ENCODE measurements at places on chromosomes 16 and 17.

DNA sequence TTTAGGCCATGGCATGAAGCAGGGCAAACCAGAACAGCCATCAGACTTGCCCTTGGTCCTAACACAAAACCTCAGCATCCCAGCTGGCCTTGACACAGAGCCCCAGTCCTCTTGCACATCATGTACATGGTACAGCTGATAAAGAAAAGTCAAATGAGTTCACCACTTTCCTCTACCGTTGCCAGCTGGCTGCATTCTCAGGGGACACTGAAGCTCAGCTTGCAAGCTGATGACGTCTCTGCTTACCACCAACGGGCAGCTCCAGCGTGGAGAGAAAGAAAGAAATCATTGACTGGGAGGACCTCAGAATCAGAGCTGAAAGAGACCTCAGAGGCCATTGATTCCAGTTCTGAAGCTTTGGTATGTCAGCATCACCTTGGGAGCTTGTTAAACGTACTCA, 80.7 kb upstream of the CES5A start:
- DNase-seq: no peak

- DNase-seq: no peak
These were observed 231.1 kb upstream of the SALL1 start for GRCh38 chr16:51382211-51382610.

DNA sequence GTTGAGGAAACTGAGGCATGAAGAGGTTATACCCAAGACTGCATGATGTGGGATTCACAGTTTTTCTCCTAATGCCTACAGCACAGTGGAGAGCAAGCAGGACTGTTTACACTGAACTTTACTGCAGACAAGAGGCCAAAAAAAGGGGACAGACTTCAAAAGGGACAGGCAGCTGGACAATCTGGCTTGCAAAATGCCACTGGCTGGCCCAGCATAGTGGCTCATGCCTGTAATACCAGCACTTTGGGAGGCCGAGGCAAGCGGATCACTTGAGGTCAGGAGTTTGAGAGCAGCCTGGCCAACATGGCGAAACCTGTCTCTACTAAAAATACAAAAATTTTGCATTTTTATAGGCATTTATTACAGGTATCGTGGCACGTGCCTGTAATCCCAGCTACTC, 2.0 kb upstream of the MGAT5B start:
- no peak for DNase-seq

GRCh38 chr17:57356719-57357391, 100.5 kb downstream of the MSI2 start:
- no peak for DNase-seq

GRCh38 chr16:84308120-84308519, 13.4 kb downstream of the WFDC1 start:
- no peak for DNase-seq

DNA sequence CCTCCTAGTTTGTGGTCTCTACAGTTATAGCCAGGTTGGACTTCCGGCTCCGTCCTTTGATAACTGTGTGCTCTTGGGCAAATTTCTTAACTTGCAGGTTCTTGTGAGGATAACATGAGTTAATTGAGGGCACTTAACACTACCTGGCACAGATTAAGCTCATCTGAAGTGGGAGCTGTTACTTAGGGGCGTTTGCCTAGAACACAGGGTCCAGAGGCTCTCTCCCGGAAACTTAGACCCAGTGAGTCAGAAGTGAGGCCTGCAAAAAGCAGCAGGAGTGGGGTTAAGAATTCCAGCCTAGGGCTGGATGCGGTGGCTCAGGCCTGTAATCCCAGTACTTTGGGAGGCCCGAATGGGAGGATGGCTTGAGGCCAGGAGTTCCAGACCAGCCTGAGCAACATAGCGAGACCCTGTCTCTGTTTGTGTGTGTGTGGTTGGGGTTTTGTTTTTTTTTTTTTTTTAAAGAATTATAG, 1.4 kb downstream of the MVP start:
- DNase-seq: no peak

DNA sequence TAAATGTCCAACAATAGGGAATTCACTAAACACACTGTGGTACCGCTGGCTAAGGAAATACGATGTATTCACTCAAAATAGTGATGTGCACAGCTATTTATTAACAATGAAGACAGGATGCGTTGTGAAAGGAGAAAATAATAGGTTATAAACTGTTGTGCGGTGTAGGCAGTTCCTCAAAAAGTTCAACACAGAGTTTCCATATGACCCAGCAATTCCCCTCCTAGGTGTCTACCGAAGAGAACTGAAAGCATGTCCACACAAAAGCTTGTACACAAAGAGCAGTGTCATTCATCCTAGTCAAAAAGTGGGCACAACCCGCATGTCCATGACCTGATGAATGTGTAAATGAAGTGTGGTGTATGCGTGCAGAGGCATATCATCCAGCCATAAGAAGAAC, 1.2 kb upstream of the CES1 start:
- DNase-seq: no peak
